Mesothelial cell of epicardium (in vitro differentiated cells): ENCODE measurements at places on chromosomes 6 and 20. TPM values are rescaled to one million over a fixed set of nuclear protein-coding genes. Genes with fewer than 3 reads are reported as not detected.

OXT gene
- not detected in 3 replicates for total RNA-seq

SEL1L2 gene
- total RNA-seq = not detected in 3 replicates

CLPSL1 gene
- total RNA-seq = 0.40 TPM in 1 of 3 replicates, not detected in the others

WDR46 gene
- total RNA-seq = 46.2 to 53.6 TPM (median 52.0 TPM) in 3 replicates

PREP gene
- 45.2 to 47.8 TPM (median 47.4 TPM) in 3 replicates for total RNA-seq

COL9A3 gene
- total RNA-seq = 573 to 576 TPM (median 576 TPM) in 3 replicates

- H3K4me3 ChIP-seq = no peak overlapping the region
- H3K27me3 ChIP-seq = no peaks in the 10 kb centered on the region
- no peaks in the 10 kb centered on the region for H3K36me3 ChIP-seq
- no peaks in the 10 kb centered on the region for H3K4me1 ChIP-seq
- DNase-seq = no peak
Observed at GRCh38 chr6:5229356-5229755, 31.4 kb downstream of the LYRM4 start.

DNA sequence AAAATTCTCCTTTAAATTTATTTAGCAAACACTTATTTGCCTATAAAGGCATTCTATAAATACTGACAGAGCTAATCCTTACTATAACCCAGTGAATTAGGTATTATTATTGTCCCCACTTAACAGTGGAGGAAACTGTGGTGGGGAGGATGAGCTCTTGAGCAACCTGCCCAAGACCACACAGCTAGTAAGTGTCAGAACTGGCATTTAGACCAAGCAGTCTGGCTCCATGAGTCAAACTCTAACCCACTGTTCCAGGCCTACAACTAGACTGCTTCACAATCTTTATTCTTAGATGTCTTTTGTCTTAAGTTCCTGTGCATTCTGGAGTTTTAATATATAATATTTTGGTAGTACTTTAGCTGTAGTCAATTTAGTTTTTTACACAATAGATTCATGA lies 530.8 kb downstream of the BCKDHB start:
- H3K36me3 ChIP-seq = no peaks in the 10 kb centered on the region
- no peak overlapping the region for H3K27ac ChIP-seq
- no peak overlapping the region for H3K4me3 ChIP-seq
- H3K27me3 ChIP-seq = no peaks in the 10 kb centered on the region

- no peak for DNase-seq
- H3K4me1 ChIP-seq = no peaks in the 10 kb centered on the region
- H3K36me3 ChIP-seq = peaks cover 3% of the 10 kb centered on the region
- no peak overlapping the region for H3K27ac ChIP-seq
- H3K4me3 ChIP-seq = no peak overlapping the region
Observed at GRCh38 chr6:41976794-41977484, 35.3 kb upstream of the CCND3 start.

- H3K27me3 ChIP-seq = no peaks in the 10 kb centered on the region
- peak overlapping the region; percentile 99 for H3K27ac ChIP-seq
- H3K4me1 ChIP-seq = peaks cover 26% of the 10 kb centered on the region
- peak overlapping the region; percentile 95 for H3K4me3 ChIP-seq
Observed at GRCh38 chr20:32356622-32357374, 1.3 kb upstream of the ASXL1 start.

DNA sequence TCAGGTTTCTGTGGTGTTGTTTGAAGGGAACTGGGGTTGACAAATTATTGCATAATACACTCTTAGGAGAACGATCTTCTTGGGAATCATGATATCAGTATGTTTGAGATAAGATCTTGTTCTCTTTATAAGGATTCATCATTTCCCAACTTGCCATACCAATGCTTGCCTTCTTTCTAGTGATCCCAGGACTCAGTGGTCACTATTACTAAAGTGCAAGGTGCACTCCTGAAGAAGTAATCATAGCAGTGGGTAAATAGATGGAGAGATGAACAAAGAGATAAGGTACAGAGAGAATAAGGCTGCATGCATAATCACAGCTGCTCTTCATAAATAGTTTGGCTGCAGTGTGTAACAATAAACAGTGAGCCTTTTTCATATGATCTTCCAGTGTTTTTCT lies 404.0 kb downstream of the DOK5 start:
- no peaks in the 10 kb centered on the region for H3K36me3 ChIP-seq
- no peaks in the 10 kb centered on the region for H3K4me1 ChIP-seq
- H3K27ac ChIP-seq = no peak overlapping the region
- DNase-seq = no peak
- no peaks in the 10 kb centered on the region for H3K27me3 ChIP-seq

GRCh38 chr20:618980-619379 lies 8.9 kb upstream of the TCF15 start:
- DNase-seq = no peak
- peaks cover 3% of the 10 kb centered on the region for H3K27me3 ChIP-seq

GRCh38 chr6:20186981-20187380 lies 25.3 kb downstream of the MBOAT1 start:
- H3K27me3 ChIP-seq = no peaks in the 10 kb centered on the region
- peaks cover 20% of the 10 kb centered on the region for H3K36me3 ChIP-seq
- no peak for DNase-seq
- no peak overlapping the region for H3K4me3 ChIP-seq
- H3K4me1 ChIP-seq = peaks cover 12% of the 10 kb centered on the region

GRCh38 chr20:11776687-11777086 lies 141.0 kb upstream of the BTBD3 start:
- DNase-seq = no peak
- H3K36me3 ChIP-seq = peaks cover 2% of the 10 kb centered on the region
- no peak overlapping the region for H3K4me3 ChIP-seq
- peaks cover 15% of the 10 kb centered on the region for H3K4me1 ChIP-seq
- H3K27me3 ChIP-seq = no peaks in the 10 kb centered on the region
- no peak overlapping the region for H3K27ac ChIP-seq

DNA sequence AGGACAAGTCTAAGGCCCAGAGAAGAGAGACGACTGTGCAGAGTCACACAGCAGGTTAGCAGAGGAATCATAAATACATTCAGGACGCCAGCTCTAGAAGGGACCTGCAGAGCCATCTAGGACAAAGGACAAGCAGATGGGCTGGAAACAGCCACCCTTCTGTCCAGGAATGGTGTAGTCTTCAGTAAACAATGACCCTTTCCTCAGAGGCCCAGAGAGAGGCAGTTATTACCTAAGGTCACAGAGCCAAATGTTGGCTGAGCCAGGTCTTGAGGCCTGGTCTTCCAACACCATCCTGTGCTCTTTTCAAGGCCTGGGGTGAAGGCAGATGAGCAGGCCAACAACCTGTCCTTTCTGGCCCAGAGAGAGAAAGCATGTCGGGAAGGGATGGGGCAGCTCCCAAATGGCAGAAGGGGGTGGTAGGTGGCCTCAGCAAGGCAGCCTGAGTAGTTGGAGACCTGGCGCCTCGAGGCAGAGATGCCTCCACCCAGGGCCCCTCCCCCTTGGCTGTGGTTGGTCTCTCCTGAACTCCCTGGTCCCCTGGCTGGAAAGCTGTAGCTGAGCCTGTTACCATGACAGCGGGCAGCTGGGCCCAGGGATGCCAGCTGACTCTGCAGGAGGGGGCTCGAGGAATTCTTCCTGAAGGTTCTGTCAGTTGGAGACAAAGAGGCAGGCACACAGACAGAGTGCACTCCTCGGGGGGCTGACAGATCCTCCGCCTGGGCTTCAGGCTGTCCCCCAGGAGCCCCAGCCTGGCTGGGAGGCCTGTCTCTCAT lies 24.8 kb downstream of the EPB41L1 start:
- peaks cover 6% of the 10 kb centered on the region for H3K36me3 ChIP-seq
- no peak overlapping the region for H3K27ac ChIP-seq
- H3K4me3 ChIP-seq = no peak overlapping the region
- no peaks in the 10 kb centered on the region for H3K4me1 ChIP-seq

DNA sequence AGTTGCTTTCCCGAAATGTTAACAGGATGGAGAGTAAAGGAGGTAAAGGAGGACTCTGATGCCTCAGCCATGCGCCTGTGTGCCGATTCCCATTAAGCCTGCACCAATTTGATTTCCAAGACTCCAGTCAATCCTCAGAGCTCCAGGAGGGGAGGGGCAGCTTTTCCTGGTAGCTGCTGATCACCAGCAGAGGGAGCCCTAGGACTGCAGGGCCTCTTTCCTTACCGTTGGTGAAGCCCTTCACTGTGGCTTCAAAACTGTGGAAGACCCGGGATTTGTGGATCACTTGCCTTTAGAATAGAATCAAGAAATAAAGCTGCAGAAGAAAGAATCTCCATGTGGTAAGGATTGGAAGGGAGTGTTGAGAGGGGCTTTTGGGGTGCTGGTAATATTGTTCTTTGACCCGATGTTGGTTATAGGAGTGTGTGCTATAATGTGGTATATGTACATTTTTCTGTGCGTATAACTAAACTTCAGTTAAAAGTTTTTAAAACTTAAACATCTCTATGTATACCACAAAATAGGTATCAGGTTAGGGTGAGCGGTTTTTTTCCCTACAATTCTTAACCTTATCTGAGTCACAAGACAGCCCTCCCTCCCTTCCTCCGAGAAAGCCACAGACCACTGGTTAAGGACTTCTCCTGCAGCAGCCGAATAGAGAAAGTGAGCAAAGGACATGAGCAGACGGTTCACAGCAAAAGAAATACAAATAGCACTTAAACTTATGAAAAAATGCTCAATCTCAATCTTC lies 6.9 kb upstream of the OSER1 start:
- peaks cover 36% of the 10 kb centered on the region for H3K4me1 ChIP-seq
- no peak overlapping the region for H3K4me3 ChIP-seq
- peak overlapping the region; percentile 97 for H3K27ac ChIP-seq
